ENCODE measurements at places on chromosomes 11 and 22.

DNA sequence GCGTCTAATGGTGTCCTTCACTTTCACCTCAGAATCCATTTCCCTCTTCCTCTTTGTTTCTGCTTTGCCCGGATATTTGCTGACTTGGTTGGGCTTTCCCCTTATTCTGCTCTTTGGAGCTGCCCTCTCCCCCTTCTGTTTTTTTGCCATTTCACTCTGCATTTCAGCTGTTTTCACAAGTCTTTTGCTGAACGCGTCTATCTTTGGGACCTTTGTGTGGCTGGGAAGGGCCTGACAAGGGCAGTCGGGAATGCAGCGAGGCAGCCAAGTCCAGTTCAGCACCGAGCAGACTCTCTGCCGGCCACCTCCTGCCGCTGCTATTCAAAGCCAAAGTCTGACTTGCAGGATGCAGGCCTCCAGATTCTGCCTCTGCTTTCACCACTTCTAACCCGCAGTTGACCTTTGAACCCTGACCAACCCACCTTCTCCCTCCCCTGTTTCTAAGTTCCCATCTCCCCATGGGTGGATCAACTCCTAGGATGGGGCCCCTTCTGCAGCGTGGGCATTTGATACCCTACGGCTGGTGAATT, 38.2 kb downstream of the FEZ1 start:
- DNase-seq: no peak

DNA sequence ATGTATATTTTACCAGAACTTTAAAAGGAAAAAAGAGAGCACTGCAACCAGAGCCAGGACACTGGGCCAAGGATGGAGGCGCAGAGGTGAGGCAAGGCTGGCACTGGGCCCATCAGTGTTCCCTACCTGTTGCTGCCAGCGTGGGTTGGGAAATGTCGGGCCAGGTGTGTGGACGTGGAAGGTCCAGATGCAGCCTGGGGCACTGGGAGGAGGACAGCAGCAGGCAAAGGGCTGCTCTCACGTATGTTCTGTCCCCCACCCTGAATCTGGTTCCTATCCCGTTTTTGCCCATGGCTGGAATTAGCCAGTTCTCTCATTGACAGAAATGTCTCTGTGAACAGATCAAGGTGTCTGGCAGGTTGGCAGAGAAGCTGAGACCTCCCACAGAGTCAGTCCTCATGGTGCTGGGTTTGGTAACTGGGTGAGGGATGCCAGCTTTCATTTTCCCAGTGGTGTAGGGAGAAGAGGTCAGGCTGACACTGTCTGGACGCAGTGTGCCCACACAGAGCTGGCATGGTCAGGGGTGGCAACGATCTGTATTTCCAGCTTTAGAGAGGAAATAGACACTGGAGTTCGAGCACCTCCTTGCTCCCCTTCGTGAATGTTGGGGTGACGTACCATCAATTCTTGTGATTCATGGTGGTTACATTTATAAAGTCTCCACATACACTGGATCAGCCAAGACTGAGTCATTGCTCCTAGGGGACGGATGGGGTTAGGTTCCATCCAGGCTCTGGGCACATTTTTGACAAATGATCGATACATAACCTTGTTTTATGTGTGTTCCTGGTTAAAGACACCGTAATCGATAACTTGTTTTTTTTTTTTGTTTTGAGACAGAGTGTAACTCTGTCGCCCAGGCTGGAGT, 4.3 kb upstream of the PNPLA3 start:
- no peak for DNase-seq

DNA sequence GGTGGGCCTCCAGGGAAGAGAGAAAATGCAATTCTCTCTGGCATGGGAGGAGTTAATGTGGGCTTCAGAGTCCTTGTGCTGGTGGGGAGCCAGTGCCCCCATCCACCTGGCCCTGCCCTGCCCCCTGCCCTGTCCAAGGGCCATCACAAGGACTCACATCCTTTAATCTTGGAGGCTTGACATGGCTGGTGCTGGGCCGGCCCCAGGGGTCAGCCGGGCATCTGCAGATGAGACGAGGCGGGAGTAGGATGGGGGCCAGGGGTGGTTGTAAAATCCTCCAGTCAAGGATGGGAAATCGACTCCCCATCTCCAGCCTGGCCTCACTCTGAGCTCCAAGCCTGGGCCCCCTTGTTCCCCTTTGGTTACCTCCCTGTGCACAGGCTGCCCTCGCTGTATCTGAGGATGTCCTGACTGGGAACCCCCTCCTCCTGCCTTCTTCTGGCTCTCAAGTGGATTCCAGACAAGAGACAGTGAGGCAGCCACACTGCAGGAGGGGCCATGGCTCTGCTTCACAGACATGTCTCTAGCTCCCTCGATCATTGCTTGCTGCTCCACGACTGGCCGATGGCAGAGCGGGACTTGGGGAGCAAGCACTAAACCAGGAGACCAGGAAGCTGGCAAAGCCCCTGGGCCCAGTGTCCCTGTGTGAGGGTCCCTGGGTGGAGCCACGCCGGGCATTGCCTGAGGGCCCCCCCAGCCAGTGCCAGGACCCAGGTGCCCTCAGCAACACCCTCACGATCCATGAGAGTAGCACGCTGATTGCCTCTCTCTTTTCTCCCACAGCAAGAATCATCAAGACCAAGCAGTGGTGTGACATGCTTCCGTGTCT, 1120.5 kb downstream of the BRD1 start:
- DNase-seq: no peak

DNA sequence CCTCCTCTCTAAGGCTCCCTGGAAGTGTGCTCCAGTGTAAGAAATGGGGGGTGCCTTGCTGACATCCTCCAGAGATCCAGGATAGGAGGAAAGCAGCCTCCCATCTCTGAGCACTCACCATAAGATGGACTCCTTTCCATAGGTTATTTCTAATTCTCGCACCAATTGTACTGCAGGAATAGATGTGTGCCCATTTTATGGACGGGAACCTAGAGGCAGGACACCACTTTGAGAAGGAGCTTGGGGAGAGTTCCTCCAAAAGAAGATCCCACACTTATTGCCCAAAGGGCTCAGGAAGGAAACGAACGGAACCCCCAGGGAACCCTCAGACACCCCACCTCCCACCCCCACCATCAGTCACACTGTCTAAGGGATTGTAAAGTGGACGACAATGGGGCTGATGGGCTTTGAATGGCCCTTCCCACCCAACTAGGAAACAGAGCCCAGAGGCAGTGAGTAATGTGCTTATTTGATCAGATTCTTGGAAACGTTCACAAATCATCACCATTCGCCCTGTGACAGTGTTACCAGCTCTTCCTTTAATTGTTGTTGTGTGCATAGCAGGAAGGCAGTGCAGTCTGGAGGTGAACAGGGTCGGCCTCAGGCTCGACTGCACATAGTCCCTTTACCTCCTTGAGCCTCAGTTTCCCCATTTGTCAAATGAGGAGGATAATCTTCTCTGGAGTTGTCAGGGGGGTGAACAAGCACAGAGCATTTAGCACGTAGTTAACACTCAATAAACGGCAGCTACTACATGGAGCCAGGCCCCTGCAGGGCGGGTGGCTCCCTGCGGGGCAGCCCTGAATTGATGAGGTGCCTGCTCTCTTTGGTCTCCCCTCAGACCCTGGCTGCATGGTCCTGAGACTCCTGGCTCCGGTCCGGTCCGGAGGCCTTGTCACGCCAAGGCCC, 8.4 kb upstream of the MN1 start:
- no peak for DNase-seq

- DNase-seq: no peak
These were observed 7.4 kb upstream of the CCDC34 start for GRCh38 chr11:27370374-27370773.

GRCh38 chr11:20088397-20089225, 71.7 kb downstream of the DBX1 start:
- peak; percentile 65 for DNase-seq

DNA sequence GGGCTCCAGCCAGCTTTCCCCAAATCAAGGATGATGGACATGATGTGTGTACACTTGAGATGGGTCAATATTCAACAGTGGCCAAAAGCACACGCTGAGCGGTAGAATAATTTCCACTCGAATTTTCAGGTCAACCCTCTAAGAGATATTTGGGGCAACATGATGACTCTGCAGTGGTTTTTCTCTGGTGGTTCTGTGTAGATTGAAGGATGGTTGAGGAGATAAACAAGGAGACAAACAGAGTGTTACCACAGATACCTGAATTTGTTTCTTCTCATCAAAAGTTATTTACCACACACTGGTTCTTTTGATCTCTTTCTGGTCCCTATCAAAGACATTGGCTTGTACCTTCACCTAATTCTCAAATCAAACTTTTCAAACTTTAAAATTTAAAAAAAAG, 242.0 kb downstream of the ETS1 start:
- DNase-seq: no peak

- no peak for DNase-seq
These were observed 195.4 kb downstream of the METTL15 start for GRCh38 chr11:28303477-28304191.

DNA sequence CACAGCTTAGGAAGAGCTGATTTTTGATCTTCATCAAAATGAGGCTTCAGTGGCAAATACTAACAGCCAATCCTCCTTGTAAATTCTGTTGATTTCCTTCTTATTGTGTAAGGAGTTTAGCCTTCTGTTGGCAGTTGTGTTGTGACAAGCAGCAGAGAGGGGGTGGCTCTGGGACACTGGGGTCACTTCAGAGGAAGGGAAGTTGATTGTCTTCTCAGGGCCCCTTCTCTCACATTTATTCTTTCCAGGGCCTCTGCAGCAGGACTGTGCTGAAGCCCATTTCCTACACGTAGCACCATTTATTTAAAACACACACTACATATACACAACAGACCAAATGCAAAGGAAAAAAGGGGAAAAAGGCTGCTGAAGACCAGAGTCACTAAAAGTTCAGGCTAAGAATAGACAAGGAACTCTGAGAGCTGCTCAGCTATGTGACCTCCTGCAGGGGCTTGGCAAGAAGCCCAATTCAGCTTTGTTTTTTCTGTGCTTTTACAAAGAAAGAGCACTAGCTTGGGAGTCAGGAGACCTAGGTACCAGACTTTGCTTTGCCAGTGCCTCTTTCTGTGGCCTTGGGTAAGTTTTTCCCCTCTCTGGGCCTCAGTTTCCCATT, 28.3 kb upstream of the UPB1 start:
- DNase-seq: peak; percentile 57

- DNase-seq: peak; percentile 65
These were observed 3.1 kb upstream of the ARHGEF12 start for GRCh38 chr11:120332822-120333716.

- DNase-seq: no peak
These were observed 12.4 kb downstream of the ACO2 start for GRCh38 chr22:41481131-41481830.

GRCh38 chr11:120666121-120666639, 154.6 kb downstream of the GRIK4 start:
- no peak for DNase-seq

- no peak for DNase-seq
These were observed 318.1 kb upstream of the B3GAT1 start for GRCh38 chr11:134730101-134730500.

GRCh38 chr11:123616505-123617198, 37.8 kb downstream of the SCN3B start:
- no peak for DNase-seq

- no peak for DNase-seq
These were observed 37.5 kb downstream of the RSF1 start for GRCh38 chr11:77783025-77783424.

- peak; percentile 49 for DNase-seq
These were observed 15.8 kb downstream of the CYB5R2 start for GRCh38 chr11:7657306-7658025.

- DNase-seq: no peak
These were observed 115.1 kb upstream of the CRYBB3 start for GRCh38 chr22:25084405-25085107.

DNA sequence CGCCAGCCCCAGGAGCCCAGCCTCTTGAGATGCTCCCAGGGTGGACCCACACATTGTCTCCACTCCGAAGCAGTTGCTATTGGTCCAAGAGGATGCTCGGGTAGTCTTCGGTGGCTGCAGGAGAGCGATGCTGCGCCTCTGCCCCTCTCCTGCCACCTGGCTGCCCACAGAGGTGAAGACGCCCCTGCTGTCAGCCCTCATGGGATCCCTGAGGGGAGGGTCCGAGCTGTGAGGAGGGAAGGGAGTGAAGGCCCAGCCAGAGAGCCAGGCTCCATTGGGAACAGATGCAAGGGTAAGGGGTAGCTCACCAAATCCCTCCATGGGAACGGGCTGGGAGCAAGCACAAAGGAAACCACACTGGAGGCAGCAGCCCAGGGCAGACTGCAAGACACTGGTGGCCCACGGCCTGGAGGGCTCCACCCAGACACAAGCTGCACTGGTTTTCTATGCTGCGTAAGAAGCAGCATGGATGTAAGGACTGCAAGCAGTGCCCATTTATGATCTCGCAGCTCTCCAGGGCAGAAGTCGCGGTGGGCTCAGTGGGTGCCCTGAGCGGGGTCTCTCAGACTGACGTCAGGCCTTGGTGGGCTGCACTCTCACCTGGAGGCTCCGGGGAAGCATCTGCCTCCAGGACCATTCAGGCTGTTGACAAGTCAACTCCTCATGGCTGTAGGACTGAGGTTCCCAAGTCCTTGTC, 15.7 kb downstream of the TSPAN32 start:
- no peak for DNase-seq

GRCh38 chr11:106679581-106679980, 338.7 kb downstream of the GUCY1A2 start:
- peak; percentile 46 for DNase-seq

GRCh38 chr22:49044091-49044490, 783.6 kb downstream of the BRD1 start:
- DNase-seq: no peak

- DNase-seq: no peak
These were observed 373.0 kb downstream of the CTTN start for GRCh38 chr11:70771099-70771885.

DNA sequence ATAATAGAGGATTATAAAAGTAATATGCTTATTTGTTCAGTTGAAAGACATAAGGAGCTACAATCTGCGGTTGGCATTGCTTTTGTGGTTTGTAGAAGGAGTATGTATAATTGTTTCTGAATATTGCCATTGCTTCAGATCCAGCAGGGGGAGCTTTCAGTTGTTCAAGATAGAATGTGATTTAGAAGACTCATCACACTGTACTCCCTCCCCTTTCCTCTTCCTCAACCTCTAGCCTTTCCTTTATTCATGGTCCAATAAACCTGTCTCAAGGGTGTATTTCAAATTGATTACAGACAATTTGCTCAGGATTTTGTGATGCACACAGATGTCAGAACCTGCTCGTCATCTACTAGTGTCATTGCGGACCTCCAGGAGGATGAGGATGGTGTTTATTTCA, 9.8 kb downstream of the PRMT3 start:
- DNase-seq: peak; percentile 68

DNA sequence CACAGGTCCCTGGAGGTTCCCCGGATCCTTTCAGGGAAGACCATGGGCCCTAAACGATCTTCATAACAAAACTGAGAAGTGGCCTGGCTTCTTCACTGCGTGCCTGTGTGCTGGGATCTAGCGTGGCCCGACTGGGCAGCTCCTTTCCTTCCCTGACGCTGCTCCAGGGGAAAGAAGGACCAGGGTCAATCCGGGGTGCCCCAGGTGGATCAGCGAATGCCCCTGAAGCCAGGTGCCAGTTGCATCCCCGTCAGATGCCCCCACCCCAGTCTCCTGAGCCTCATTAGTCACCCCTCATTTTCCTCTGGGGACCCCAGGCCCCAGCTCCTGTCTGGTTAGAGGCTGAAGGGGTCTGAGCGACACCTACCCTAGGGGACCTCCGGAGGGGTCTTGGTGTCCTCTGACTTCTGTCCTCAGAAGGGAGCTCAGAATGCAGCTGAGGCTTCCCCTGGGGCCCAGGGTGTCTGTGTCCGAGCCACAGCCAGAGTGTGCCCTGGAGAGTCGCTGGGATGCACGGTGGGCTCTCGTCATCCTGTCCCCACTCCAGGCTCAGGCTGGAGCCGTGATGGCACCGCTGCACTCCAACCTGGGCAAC, 18.7 kb upstream of the MUC6 start:
- no peak for DNase-seq

GRCh38 chr11:11973361-11973800, 35.0 kb downstream of the DKK3 start:
- no peak for DNase-seq
